Hematopoietic multipotent progenitor cell treated with erythropoietin and hydrocortisone succinate and interleukin-3 and kit ligand, for 15 days (in vitro differentiated cells): ENCODE measurements at places on chromosomes 3 and 15.

DNA sequence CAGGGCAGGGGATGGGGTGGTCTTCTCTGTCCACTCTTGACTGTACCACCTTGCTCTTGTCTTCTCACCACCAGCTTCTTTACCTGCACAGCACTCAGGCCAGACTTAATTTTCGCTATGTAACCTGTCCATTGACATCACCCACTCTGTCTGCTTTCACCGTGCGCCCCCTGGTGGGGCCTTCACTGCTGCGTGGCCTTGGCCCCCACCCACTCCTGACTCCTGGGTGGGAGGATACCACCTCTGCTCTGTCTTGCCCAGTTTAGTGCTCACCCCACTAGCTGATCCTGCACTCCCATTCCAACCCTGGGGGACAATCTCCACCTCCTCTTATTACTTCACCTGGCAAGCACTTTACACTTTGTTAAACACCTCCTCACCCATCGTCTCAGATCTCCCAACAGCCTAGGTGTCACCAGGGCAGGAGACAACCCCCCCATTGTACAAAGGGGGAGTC, 17.7 kb downstream of the PTH1R start:
- peak; percentile 58 for DNase-seq

DNA sequence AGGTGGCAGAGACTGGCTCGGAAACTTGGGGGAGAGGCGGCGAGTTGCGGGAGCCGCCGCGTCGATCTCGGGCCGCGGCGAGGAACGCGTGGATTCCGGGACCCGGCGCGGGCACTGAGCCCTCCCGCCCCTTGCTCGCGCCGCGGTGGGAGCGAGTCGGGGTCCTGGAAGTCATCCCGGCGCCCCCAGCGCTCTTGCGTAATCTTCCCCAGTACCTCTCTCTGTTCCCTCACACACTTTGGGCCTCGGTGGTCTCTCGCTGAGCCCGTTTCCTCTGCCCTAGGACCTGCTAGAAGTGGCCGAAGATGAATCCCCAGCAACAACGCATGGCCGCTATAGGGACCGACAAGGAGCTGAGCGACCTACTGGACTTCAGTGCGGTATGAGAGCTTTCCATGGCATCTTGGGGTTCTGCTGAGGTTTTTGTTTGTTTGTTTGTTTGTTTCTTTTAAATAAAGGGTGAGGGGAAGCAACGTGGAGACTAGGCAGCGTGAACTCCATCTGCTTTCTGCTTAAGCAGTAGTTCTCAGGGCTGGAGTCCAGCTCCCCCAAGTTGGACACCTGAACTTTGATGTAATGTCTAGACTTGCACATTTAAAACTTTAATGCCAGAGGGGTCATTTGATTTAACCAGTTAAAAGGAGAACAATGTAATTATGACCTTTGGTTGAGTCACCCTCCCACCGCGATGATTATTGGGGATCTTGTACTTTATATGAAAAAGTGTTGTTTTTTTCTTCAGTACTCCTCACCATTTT, 1.3 kb downstream of the TCF12 start:
- peak; percentile 15 for DNase-seq

GRCh38 chr3:69085833-69086722, 1.3 kb downstream of the ARL6IP5 start:
- peak; percentile 84 for DNase-seq

DNA sequence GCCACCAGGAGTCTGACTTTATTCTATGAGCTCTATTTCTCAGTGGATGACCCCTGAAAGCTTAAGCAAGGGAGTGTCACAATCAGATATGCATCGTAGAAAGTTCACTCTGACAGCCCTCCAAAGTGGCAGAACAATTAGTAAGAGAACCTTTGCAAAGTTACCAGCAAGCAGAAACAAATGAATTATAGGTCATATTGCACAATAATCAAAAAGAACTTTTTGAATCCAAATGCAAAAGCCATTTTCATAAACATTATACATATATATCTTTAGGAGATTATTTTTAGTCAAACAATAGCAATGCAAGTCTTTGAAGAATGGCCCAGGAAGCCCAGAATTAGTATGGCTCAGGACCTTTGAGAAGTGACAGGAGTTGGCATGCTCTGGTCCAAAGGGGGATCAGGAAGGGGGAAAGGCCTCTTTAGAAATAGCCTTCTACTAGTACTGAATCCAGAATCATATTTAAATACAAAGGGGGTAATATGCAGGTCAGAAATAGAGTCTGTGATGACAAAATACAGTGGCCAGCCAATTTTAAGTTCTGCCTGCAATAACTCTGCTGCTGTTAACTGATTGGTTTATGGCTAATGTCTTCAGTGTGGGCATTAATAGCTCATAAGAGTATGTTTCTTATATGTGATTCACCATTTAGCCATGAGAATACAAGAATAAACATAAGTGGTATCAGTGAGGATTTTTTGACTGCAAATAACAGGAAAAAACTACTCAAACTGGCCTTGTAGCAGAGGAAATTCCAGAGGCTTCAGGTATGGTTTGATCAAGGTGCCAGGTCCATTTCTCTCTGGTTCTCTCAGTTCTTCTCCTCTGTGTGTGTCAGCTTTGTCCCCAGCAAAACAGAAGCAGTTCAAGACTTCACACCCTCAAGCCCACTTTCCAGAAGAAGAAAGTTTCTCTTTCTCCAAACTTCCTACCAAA, 17.0 kb upstream of the ITGB5 start:
- DNase-seq: no peak
